ENCODE measurements at places on chromosomes 3 and 15.

- no peak for DNase-seq
These were observed 19.8 kb upstream of the VILL start for GRCh38 chr3:37970802-37971201.

DNA sequence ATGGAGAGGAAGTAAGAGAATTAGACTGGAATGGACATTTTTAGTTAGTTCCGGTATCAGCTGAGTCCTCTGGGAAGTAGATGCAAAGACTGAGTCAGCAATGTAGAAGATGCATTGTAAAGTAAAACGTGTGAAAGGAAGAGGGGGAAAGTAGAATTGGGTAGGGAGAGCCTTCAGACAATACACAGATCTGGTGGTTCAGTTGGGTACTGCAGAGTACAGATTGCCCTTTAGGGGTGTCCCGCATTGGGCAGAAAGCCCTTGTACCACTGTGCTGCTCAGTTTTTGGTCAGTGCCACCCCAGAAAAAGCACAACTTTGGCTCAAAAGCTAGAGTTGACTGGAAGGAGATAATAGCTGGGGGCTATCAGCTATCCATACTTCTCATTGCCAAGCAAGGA is 247.4 kb downstream of the KBTBD8 start:
- DNase-seq = no peak

DNA sequence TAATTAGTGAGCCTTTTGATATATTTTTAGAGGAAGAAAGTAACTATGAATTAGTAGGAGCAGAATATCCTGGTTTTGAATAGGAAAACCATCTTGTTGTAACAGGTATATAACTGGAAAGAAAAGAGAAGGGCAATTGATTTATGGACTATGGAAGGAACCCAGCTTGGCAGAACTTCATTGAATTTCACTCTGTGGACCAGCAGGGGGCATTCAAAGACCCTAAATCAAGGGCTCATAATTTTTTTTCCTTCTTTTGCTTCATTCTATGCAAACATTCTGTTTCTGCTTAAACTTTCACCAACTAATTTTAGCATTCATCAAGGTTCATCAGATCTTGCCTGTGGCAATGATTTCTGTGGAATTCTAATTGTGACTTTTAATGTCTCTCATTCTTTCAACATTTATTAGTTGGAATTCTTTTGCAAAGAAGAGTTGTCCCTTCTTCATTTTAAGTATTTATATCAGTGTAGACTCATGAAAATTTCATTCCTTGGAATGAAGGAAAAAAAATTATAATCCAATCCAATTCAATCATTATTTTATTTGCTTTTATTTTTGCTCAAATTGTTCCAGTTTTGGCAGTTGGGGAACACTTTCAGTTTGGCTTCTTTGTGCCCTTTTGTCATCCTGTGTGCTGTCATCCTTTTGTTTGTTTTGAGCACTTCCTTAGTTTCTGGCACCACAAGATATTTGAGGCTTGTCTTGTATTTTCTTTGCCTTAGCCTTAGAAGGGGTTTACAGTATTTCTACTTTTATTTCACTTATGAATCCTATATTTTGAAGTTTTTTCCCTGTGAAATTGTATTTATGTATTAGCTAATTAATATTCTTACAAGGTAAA is 30.4 kb downstream of the NXPE3 start:
- DNase-seq = peak; percentile 27

- DNase-seq = no peak
These were observed 199.5 kb downstream of the KLF13 start for GRCh38 chr15:31525988-31526665.

DNA sequence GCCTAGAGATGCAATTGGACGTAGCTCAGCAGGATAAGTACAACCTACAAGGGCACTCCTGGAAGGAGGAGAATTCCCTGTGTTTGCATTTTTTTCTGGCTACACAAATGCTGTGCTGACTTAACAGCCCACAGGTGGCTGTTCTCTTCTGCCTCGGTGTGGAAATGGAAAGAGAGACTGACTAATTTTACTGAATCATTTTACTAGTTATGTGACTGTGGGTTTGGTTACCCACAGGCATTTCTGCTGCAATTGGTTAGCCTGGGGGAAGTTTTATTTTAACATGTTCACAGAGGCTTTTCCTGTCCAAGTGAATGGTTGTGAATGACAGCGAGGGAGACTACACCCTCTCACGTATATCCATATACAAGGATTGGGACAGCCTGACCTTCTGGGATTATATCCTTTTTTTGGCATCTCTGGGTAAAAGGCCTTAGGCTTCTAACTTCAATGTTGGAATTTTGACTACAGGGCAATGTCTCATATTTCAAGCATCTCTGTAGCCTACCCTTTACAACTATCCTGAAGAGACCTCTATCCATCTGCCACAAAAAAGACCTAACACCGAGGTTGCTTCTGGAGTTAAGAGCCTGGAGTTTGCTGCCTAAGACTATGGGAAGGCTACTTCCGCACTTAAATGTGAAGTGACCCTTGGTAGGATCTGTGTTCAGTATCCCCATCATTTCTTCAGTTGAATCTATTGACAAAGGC is 67.2 kb upstream of the TP63 start:
- DNase-seq = no peak

DNA sequence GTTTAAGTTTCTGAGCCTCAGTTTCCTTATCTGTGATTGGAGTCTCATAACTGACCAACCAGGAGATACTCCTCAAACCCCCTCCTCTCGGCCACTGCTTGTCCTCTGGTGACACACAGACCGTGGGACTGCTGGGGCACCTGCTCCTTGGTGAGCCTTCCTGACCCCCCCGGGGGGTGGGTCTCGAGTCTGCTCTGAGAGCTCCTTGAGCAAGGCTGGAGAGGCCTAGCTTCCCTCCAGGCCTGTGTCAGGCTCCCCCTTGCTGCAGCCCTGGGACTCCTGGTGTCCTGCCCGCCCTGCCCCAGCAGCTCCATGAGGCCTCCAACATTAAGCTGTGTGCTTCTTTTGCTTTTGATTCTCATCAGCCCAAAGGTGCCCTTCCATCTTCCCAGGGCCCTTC is 27.7 kb downstream of the SRPRB start:
- DNase-seq = no peak

DNA sequence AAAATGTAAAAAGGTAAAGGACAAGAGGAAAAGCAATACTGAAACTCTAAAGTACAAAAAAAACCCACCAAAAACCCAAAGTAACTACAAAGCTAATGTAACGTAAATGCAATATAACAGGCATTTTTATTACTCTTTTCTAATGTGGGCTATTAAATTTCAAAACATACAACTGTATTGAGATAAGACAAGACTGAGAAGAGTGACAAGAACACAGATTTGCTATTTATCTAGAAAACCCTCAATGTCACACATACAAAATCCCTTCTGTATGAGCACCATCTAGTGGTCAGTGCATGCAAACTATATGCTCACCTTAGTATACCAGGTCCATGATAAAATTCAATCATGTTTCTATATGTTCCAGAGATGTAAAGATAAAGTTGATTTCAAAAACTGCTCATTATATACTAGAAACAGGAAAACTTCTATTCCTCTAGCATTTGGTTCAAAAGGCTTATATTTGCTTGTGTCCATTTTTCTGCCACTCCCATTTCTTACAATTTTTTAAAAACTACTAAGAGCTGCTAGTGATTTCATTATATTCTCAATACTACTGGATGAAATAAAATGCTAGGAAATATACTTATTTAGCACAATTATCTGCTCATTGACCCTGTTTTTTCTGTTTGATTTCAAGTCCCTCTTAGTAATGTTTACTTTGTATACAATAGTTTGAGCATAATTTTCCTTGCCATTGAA is 111.4 kb downstream of the DLG1 start:
- peak; percentile 66 for DNase-seq

GRCh38 chr3:150251187-150252062 is 156.7 kb upstream of the TSC22D2 start:
- no peak for DNase-seq

DNA sequence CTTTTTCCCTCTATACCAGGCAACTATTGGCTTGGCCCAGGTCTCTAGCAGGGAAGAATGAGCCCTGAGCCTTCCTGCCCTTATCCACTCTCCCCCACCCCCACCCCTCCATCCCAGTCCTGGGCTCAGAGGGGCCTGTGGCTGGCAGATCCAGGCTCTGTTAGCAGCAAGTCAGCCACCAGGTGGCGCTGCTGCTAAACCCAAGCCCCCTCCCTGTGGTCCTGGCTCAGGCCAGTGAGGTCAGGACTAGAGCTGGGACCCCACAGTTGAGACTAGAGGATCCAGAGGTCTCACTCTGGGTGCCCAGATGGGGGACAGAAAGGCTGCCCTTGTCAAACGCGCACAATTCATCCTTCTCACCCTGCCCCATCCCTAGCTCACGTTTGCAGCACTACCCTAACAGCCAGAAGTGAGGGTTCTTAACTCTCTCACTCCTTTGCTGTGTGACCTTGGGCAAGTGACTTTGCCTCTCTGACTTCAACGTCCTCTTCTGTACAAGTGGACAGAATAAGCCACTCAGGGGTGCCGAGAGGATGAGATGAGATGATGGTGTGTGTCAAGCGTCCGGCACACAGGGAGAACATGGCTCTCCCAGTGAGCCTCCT is 46.8 kb upstream of the SLC6A1 start:
- no peak for DNase-seq

GRCh38 chr3:49712631-49713317 is 6.7 kb downstream of the AMIGO3 start:
- DNase-seq = no peak

GRCh38 chr15:72406936-72407335 is 8.8 kb downstream of the TMEM202 start:
- no peak for DNase-seq

DNA sequence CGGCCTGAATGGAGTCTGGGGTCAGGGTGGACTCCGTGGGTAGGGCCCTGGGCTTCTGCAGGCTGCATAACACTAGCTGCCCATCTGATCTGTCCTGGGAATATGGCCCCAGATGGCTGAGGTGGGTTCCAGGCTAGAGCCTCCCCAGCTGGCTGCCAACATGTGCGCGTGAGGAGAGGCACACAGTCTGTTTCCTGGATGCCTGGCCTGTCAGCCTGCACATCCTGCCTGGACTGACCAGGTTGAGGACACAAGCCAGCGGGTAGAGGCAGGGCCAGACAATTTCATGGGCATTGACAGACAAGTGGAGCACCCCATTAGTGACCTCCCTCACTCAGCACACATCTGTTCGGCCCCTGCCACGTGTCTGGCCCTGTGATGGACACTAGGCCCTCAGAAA is 29.8 kb upstream of the RPL29 start:
- DNase-seq = no peak

GRCh38 chr3:139558351-139559266 is 19.1 kb upstream of the RBP1 start:
- no peak for DNase-seq

GRCh38 chr15:64249406-64249805 is 86.6 kb upstream of the PPIB start:
- DNase-seq = peak; percentile 11

DNA sequence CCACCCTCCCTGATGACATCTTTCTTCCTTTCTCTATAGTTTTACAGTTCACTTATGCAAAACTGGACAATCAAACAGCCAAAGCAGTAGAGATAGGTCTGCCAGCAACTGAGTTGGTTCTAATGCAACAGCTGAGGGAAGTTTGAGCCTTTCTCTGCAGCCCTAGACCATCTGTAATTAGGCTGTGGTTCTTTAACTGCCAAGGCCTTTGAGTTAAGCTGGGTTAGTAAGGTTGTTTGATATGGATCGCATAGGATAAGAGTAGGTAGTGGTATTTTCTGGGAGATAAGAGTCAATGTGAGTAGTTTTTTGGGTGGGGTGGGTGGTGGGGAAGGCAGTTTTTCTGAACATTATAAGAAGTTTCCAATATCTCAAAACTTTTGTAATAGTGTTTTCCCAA is 3.0 kb downstream of the RPL39L start:
- DNase-seq = no peak

DNA sequence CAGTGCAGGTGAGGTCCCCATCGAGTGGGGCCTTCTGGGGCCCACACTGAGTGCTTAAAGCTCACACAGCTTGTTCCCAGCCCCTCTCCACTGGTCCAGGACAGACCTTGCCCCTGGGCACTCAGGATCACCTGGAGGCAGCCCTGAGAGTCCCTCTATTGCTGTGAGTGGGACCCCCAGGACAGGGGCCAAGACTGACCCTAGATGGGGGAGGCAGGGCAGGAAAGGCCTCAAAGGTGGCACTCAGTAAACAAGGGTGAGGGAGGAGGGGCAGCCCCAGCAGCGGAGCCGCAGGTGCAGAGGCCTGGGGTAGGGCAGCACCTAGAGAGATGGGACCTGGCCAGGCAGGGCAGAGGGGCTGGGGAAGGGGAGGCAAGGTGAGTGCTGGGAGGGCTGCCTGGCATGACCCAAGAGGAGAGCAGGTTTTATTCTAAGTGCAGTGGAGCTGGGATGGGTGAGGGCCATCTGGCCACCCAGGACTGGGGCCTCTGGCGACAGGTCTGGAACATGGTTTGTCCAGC is 27.9 kb downstream of the CFAP100 start:
- DNase-seq = no peak

- DNase-seq = no peak
These were observed 31.3 kb upstream of the RAB6B start for GRCh38 chr3:133926736-133927539.

DNA sequence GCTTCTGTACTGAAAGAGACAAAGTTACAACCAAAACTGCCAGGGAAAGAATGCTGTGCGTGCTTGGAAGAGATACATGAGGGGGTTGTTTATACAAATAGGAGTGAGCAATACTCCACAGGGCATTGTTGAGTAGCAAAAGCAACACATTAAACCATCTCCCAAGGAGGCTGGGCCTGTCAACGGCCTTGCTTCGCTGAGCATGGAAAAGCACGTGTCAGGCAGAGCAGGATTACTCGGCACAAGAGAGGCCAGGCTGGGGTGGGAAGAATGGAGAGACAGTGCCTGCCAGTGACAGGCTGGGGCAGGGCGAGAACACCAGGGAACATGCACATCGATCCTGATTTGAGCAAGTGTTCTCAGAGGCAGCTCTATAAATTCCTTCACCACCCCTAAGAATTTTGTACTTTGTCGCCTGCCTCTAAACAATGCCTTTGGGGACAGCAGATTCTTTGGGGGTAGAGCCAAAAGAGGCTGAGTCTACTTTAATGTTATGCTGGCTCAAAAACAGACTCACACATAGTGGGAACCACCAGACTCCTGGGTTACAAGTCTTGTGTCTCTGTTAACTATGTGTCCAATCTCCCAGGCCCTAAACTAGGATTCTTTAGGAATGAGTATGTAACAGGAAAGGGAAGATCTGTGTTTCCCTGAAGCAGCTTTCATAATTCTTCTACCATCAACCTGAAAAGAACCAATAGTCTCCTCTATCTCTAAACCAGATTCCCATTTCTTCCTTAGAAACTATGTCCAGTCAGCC is 67.2 kb downstream of the LIPC start:
- no peak for DNase-seq

- no peak for DNase-seq
These were observed 40.1 kb upstream of the NR2C2 start for GRCh38 chr3:14907043-14907966.

GRCh38 chr15:95857758-95858157 is 472.7 kb upstream of the NR2F2 start:
- no peak for DNase-seq

DNA sequence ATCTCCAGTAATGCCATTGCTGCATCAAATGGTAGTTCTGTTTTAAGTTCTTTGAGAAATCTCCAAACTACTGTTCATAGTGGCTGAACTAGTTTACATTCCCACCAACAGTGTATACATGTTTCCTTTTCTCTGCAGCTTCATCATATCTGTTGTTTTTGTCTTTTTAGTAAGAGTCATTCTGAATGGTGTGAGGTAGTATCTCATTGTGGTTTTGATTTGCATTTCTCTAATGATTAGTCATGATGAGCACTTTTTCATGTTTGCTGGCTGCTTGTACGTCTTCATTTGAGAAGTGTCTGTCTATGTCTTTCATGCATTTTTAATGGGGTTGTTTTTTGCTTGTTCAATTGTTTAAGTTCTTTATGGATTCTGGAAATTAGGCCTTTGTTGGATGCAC is 10.2 kb upstream of the GCSAM start:
- no peak for DNase-seq

GRCh38 chr3:125019271-125019670 is 36.5 kb downstream of the HEG1 start:
- no peak for DNase-seq
